Putamen (tissue), 1 donor: ENCODE measurements at places on chromosomes 12 and 14.

DNA sequence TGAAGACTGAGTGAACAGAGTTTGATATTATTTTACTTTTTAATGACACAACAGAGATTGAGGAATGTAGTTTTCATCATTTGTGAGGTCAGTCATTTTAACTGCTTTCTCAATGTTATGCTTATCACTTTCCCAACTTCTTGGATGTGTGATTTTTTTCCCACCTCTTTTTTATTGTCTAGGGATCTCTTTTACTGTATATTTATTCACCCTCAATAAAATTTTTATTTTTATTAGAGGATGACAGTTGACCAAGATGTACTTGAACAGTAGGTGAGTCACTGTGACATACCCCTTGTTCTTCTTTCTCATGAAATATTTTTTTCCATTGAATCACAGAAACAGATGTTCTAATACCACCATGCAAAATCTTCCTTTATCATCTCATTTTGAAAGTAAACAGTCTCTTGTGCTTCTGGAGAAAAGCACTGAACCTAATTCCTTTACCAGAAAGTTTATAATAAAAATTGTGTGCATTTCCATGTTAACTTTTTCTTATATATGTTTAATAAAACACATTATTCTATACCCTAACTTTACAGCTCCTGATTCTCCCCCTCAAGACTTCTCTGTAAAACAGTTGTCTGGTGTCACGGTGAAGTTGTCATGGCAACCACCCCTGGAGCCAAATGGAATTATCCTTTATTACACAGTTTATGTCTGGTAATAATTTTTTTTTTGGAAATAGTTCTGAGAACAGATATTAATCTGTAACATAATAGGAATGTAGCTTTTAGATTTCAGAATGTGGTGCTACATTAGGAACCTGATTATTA lies 65.9 kb downstream of the PTPRQ start:
- no peak for DNase-seq

DNA sequence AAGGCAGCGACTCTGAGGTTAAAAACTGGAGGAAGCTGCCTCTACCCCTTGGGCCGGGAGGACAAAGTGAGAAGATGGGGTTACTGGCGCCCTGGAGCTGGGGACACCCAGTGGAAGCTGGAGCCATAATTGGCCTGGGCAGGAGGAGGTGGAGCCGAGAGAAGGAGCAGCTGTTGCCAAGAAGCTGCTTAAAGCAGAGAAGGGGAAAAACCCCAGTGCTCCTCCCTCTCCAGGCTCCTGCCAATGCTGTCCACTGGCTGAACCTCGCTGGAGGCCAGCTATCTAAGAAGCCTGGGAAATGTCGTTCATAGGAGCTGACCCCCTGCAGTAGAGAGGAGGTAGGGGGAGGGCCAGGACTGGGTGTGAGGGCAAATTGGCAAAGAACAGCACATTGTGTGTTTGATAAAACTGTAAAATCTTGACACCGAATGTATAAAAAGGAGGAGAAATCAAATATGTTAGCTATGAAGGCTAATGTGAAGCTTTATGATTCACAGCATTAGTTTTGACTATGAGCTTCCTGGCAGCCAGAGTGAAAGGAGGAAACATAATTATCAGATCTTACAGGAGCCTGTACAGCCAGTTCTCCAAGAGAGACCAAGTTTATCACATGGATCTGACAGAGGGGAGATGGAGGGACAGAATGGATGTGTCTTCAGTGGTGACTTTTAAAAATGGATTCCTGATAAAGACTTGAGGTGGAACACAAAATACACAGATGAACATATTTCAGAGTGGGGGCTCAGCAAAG lies 9.5 kb downstream of the HHIPL1 start:
- DNase-seq = no peak

DNA sequence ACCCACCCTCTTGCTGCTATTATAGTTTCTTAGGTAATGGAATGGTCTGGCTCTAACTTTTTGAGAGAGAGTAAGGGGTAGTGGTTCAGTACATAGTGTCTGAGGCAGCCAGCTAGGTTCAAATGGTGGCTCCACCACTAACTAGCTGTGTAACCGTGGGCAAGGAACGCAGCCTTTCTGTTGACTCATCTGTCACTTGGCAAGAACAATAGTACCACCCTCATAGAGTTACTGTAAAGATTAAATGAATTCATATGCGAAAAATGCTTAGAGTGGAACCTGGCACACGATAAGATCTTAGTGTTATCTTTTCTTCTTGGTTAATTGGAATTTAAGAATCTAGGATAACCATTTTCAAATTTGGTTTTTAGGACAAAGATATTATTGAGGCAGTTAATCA lies 14.0 kb downstream of the CCDC62 start:
- no peak for DNase-seq

- DNase-seq = peak; percentile 34
Observed at GRCh38 chr14:65414961-65415589, 2.5 kb downstream of the FUT8 start.

DNA sequence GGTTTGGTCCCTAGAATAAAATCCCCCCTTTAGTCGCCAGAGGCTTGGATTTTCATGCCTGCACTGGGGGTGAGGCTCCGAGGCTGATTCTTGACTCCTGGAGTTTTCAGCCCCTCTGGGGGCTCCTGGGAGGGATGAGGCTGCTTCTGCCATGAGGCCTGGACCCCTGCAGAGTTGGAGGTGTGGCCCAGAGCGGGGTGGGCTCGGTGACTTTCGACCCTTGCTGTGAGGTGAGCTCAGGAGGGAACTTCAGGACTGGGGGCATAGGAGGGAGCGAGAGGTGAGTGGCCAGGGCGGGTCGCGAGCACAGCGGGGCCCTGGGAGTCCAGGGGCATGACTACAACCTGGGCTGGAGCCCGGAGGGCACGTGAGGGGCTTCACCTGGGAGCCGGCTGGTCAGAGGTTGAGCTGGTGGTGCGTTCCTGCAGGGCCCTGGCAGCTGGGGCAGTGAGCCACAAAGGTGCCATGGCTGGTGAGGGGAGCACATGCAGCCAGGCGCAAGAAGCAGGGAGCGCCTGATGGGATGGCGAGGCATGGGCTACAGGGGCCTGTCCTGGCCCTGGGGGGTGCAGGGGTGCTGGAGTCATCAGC lies 168.2 kb downstream of the KIF26A start:
- DNase-seq = no peak

DNA sequence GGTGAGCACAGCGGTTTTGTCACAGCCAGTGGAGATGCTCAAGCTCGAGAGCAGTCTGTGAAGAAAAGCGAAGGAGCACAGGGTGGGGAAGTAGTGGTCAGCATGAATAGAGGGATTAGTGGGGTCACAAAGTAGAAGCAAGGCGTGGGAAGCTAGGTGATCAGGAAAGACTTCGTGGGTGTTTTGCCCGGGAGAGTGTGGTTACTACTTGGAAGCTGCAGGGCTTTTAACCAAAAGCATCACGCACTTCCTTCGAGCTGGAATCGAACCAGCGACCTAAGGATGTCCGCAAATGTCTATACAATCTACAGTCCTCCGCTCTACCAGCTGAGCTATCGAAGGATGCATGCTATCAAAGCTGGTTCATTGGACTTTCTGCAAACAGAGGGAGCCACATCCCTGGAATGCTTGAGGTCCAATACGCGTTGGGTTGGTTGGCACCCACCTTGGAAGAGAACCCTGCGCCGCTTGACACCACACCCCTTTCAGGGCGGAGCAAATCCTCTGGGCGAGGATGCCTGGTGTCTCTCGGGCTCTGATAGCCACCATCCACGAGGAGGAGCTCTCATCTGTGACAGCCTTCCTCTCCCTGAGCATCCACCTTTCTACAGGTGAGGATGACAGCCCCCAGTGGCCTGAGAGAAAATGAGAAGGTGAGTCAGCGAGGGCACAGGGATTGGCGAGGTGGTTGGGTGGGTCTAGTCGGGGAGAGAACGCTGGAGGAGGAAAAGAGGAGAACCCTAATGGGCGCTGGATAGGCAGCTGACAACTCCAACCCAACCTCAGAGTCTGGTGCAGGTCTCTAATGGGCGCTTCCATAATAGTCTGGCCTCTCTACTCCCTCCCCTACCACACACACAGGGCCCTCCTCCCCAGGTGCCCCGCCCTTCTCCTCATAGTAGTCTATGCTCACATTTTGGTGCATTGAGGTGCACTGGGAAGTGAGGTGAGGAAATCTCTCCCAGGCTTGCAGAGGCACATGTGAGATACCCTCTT lies 16.0 kb upstream of the OR6S1 start:
- no peak for DNase-seq

DNA sequence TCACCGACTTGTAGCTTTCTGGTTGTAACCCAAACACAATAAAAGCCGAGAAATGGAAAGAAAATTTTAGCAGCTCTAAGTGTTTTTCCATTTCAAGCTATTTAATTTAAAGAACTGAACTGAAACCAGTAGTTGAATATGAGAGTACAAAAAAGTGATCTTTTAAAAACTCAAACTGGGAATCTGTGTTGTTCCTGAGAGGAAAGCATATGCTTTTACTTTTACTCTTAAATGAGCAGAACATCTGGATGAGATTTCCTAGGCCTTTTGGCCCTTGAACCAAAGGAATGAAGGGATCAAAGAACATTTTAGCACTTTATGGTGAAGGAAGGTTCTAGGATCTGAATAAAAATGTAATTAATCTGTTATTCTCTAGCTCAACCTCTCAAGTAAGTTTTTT lies 1.3 kb downstream of the KERA start:
- DNase-seq = no peak

DNA sequence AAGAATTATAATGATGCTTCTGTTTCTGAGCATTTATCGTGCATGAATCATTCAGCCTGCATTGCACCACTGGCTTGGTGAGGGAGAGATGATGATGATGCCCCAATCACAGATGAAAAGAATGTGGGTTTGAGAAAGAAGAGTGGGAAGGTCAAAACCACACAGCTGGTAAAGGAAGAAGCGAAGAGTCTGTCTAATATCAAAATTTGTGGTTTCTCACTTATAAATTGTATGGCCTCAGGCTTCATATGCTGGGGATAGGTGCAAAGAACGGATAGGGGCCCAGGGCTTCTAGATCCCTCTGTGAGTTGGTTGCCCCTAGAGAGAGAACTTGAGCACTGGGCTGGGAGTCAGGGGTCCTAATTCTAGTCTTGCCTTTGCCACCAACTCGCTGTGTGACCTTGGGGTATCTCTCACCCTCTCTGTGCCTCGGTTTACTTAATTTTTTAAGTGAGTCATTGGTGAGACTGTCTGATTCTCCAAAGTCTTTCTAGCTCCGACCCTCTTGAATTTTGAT lies 2.2 kb downstream of the OASL start:
- no peak for DNase-seq

- no peak for DNase-seq
Observed at GRCh38 chr12:113931517-113931916, 34.6 kb downstream of the RBM19 start.

DNA sequence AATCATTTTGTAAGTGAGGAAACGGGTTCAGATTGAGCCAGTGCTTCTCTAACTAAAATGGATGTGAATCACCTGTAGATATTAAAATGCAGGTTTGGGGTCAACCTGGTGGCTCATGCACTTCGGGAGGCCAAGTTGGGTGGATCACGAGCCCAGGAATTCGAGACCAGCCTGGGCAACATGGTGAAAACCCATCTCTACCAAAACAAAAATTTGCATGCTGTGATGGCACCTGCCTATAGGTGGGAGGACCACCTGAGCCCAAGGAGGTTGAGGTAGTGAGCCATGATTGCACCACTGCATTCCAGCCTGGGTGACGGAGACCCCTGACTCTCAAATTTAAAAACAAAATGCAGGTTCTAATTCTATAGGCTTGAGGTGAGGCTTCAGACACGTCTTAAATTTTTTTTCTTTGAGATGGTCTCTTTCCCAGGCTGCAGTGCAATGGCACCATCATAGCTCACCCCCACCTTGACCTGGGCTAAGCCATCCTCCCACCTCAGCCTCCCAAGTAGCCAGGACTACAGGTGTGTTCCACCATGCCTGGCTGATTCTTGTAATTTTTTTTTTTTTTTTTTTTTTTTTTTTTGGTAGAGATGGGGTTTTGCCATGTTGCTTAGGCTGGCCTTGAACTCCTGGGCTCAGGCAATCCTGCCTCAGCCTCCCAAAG lies 9.0 kb downstream of the TUBA1C start:
- no peak for DNase-seq

GRCh38 chr12:76871742-76872141 lies 7.1 kb downstream of the CSRP2 start:
- DNase-seq = no peak

GRCh38 chr14:66008631-66009030 lies 477.5 kb upstream of the CCDC196 start:
- peak; percentile 7 for DNase-seq

- no peak for DNase-seq
Observed at GRCh38 chr12:62676521-62677307, 210.1 kb downstream of the MON2 start.

- no peak for DNase-seq
Observed at GRCh38 chr14:61950340-61950739, 188.1 kb downstream of the SNAPC1 start.

DNA sequence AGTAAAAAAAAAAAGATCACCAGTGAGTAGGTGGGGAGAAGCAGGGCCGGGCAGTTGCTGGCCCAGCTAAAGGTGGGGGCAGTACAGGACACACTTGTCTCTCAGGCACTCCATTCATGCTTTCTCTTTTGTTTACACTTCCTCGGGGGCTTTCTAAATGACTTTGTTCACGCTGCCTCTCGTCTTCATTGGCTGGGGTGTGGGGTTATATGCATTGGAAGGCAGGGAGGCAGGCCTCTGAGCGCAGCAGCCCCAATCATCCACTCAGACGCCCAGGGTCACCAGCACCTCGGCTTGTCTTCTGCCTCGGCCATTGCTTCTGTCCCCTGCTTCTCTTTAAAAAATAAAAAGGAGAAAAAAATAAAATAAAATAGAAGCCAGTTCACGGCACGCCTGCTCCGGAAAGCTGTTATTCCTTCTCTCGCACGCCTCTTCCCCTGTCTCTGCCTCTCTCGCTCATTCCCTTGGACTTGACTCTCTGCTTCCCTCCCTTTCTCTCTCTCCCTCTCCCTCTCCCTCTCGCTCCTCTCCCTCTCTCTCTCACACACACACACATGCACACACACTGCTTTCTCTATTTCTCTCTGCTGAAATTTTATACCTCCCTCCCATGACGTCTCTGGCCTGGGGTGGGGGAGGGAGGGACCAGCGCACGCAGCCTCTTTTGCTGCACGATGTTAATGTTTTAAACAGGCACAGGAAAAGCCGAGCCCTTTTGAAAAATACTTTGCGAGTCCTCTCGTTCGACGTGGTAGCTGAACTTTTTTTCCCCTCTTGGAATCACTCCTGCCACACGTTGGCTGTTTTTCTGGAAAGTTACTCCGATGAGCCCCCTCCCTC lies at the start of gene TGFB3:
TSS of gene TGFB3 (minus strand) at position 570 of the 840 bp plus-strand sequence. CDS start 1,102 bp downstream, outside the sequence.
- DNase-seq = peak; percentile 77
